ENCODE measurements at places on chromosomes 2 and 18.

DNA sequence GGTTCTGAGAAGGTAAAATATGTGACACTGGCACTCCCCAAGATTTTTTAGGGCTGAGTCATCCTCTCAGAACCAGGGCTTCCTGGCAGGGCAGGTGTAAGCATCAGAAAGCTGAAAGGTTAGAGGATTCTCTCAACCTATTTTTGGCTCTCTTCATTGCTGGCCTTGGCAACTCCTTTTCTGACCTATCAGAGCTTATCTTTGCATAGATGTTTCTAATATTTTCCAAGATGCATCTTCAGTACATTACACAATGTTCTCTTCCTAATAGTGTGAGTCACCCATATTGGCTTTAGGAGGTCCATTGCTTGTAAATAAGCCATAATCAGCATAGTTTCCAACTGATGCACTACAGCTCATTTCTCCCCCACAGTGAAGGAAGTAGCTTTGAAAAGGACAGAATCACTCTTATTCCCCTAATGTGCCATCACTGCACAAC, 2008.4 kb upstream of the PIK3C3 start:
- peak; percentile 93 for DNase-seq

DNA sequence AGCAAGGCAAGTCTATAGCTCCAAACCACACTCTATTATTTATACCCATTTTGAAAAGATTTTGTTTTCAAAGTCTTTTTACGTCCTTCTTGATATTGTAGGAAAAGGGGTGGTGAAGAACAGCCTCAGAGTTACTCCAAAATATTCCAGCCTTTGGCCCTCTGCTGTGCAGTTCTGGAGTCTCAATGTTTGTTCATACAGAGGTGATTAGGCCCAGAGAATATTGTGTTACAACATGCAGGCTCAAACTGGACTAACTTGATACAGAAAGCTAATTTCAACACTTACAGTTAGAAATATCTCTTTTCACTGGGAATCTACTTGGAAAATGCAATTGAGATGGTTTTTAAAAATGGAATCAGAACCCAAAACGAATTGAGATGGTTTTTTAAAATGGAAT, 40.4 kb upstream of the SLC25A52 start:
- DNase-seq, result no peak

DNA sequence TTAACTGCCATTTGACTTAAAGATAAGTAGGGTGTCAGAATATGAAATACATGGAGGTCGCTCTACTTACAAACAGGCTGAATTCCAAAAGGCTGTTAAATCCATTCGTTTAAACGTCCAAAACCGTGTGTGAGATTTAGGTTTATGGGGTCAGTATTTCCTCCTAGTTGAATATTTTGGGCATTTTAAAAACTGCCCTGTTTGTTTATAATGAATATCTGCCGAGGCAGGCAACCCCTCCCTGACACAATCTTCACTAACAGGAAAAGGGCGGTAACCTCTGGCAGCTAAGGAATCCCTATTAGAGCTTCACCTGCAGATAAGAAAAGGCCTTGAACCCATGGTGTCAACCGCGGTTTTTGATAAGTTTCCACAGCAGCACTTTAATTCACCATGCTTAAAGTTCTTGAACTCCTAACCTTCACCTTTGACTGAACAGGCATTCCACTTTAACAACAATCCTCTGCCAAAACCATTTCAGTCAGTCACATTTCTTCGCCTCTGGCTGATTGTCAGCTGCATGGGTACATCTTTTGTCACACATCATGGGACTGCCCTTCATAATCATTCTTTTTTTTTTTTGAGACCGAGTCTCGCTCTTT, 17.8 kb downstream of the TRAK2 start:
- DNase-seq, result no peak

GRCh38 chr18:980586-980985, 75.9 kb downstream of the ADCYAP1 start:
- no peak for DNase-seq

DNA sequence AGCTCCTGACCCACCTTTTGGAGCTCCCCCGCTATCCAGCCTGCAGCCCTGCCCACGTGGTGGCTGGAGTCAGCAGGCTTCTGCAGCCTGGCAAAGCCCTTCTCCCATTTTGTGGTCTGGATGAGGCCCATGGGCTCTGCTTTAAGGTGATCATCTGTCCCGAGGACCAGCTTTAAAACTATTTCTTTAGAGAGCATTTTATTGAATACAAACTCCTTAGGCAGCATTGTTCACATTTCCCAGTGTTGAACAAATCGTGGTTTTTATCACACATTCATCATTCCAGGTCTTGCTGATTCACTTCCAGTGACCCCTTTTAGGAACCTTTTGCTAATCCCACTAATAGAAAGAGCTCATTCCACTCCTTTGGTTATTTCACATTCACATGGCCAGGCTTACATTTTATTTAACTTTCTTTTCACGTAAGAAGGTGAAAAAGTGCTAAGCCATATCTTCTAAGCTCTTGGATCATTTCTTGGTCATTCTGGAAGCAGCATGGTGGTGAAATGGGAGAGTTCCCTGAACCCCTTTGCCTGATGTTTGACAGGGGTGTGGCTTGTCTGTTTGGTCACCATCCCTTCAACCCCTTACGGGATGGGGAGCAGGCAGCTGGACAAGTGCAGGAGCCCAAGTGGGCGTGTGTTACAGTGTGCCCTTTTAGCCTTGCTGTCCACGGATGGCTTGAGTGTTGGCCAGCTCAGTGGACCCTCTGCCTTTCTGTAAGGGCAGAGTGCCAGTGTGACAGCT, 80.4 kb upstream of the RAPGEF4 start:
- DNase-seq, result peak; percentile 81

GRCh38 chr2:166784296-166784946, 103.9 kb upstream of the XIRP2 start:
- no peak for DNase-seq
